Endothelial cell of umbilical vein (primary cell): ENCODE measurements at places on chromosomes 2 and 18.
A peak's percentile ranks its signal among the peaks of the same experiment; 100 is the strongest.

DNA sequence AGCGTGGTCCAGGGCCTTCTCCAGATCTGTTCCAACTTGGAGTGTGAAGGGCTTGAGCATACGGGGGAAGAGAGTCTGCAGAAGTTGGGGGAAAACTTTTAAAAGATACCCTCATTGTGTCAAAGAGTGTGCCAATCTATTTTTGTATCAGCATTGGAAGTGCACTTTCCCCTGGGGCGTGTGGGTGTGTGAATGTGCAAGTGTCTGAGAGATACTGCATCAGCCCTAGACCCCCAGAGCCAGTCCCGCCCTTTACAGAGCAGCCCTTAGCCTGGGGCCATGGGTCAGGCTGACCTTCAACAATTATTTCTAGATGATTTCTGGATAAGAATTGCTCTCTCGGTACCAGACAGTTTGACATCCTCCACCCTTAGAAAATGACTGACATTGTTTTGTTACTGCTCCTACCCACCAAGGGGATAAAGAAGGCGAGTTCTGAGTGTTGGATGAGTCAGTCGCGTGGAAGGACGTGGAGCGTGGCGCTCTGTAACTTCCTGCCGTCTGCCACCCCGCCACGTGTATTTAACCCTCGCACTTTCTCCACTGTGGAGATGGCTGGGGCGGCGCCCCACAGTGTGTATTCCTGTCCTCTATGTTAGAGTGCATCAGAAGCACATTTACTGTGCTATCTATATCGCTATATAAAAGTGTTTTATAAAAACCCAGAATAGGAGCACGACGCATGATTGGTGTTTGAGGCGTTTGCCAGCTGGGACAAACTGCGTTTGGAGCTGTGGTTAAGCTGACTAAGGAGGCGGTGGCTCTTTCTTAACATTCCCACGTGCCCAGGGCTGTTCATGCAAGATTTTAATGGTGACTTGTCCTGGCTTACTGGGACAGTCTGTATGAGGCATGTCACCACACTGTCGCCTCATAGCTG, 122.6 kb downstream of the CABLES1 start:
- peak; percentile 33 for DNase-seq

DNA sequence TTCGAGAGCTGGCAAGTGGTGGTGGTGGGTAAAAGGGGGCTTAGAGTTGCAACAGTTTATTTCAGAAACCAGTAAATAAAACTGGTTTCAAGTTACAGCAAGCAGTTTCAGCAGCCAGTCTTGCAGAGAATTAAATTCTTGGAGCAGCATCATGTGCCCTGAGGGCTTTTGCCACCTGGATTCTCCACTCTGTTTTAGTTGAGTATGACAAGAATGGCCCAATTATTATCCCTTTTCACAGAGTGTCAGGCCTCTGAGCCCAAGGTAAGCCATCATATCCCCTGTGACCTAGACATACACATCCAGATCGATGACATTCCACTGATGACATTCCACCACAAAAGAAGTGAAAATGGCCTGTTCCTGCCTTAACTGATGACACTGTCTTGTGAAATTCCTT, 72.8 kb upstream of the FANCL start:
- no peak for DNase-seq

- DNase-seq, result peak; percentile 93
Measured at GRCh38 chr18:79458131-79458838, 62.6 kb downstream of the NFATC1 start.

DNA sequence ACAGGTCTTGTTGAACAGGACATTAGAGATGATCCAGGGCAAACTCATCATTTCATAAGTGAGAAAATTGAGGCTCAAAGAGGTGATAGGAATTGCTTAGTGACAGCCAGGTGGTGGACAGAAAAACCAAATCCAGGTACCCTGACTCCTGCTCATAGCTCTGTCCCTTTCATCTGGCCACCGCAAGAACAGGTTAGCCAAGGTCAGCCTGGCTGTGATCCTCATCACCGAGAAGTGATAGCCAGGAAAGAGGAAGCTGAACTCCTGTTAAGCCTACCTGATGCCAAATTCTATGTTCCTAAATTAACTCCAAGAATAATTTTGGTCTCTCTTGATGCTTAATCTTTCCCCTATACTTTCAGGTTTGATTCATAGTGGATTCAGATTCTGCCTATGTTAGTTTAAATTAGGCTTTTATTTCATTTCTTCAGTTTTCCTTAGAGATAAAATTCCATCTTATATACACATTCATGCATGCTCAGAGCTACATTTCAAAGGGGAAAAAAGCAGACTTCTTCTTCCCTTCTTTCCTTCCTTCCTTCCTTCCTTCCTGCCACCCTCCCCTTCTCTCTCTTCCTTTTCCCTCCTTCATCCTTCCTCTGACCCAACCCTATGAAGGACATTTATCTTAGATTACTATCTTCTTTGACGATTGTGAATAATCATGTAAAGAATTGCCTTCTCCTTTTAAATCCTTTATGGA, 17.3 kb upstream of the CRIM1 start:
- DNase-seq, result no peak

DNA sequence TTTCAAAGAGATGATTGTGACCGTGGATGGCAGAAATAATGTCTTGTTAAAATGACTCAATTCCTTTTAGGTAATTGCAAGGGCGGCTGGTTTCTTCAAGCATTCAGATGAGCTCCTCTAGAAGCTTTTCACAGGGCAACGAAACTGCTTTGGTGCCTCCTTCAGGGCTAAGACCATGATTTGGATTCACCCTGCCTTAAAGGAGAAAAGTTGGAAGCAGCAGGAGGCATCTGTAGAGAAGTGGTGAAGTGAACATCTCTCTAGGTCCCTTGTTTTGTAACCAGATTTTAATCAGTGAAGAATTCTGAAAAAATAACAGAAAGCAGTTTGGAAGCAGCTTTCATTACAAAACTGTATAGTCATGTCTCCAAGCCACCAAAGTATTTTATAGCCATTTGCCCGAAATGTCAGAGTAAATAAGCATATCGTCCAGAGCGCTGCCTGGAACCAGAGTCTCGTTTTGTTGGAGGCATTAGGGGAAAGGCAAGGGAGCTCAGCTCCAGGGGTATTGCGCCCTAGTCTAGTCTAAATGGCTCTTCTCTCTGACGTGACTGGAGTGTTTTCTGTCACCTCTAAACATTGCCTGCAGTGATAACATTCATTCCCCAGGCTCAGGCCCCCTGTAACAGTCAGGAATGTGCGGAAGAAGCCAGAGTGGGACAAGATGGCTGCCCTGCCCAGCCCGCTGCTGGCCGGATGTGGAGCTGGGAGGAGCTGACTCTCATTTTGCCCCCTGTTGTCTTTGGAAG, 57.8 kb upstream of the ITGB6 start:
- no peak for DNase-seq

DNA sequence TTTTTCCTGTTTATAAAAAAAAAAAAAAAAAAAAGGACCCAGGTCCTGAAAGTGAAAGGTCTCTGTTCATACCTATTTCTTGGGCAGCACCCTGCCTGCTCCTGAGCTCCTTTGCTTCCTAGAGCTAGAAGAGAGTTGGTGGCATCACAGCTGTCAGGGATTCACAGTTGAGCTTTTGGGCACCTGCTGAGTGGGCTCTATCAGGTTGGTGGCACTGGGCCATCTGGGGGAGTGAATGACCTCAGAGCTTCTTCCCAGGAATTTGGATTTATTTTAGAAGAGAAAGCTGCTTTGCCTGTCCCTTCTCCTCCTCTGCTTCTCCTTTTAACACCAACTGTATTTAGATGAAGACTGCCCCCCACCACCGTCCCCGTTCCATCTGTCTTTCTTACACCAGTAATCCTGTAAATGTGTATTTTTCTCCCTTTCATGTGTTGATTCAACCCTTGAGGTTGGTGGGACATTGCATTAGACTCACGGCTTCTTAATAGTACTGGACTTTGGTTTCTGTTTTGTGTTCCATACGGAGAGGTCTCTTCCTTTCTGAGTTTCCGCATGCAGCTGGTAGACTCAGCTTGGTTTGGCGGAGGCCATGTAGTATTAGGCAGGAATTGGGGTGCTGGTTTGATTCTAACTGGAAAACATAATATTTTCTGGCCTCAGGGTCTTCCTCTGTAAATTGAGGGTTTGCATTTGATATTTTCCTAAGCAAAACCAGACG, 7.6 kb upstream of the MGAT5 start:
- no peak for DNase-seq

GRCh38 chr2:188318161-188318749, 26.6 kb downstream of the GULP1 start:
- peak; percentile 71 for DNase-seq
